NCI-H1436 treated with DMSO at 0.1 percent for 48 hours (cell line): ENCODE measurements at places on chromosomes 3 and 15.

GRCh38 chr3:184791171-184791570 lies 20.8 kb upstream of the VPS8 start:
- DNase-seq: no peak

- no peak for DNase-seq
These were observed 72.7 kb downstream of the ALDH1A2 start for GRCh38 chr15:57992761-57993355.

DNA sequence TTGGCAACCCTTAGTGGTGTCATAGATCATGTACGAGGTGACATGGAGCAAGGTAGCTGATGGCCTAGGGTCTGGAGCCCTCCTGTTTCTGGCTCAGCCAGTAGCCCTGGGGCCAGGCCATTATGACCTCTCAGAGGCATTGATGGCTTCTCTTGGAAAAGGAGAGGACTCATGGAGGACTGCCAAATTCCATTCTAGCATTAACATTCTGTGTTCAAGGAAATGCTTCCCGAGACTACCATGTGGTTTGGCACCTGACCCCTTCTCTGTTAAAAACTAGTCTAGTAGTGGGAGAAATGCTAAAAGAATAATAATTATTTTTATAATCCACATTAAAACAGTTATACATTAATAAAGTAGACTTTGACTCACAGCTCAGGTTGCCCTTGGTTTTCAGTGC lies 40.2 kb upstream of the ADAMTSL3 start:
- DNase-seq: no peak

DNA sequence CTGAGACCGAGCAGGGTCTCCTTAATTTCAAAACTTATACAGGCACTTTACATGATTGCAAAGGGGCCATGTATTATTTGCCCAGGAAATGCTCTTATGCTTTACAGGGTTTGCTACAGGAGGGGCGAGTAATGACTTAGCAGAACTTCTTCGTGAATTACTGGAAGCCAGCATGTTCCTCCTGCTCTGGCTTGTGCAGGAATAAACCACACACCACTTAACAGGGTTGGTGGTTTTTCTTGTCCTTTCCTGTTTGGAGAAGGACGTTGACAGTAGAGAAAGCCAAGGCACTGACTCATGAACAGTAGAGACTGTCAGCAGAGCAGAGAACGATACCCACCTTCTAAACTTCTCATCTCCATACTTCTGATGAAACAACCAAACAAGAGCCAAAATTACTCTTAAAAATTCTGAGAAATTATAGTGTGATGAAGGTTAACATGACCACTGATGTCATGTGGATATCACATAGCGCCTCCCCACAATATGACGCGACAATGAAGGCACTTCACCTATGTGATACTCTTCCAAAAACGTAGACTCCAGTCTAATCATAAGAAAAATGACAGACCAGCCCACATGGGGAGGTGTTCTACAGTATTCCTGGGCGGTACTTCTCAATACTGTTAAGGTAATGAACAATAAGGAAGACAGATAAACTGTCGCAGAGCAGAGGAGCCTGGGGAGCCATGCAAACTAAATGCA lies 24.7 kb upstream of the MCTP2 start:
- DNase-seq: no peak

DNA sequence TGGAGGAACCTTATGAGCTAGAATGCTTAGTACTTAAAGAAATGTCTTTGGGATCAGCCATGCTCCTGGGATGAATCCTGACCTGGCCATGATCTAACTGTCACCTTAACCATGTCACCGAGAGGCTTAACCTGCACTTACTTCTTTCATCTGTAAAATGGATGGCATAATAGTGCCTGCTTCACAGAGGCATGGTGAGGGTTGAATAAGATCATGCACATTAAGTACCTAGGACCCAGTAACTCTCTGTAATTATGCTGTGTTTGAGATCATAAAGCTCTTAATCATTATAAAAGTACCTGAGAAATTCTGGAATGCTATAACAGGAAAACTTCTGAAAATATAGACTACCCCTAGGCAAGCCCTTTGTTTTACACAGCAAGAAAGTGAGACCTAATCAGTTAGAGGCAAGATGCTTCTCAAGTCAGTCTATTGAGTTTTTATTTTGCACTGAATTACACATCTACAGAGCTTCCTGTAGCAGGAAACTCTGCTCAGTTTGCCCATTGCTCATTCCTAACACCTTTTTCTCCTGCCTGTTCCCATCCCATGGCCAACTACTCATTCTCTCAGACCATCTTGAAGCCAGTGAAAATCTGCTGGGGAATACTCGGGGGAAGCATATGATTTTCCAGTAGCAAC lies 1015.5 kb upstream of the CFAP20DC start:
- DNase-seq: no peak

DNA sequence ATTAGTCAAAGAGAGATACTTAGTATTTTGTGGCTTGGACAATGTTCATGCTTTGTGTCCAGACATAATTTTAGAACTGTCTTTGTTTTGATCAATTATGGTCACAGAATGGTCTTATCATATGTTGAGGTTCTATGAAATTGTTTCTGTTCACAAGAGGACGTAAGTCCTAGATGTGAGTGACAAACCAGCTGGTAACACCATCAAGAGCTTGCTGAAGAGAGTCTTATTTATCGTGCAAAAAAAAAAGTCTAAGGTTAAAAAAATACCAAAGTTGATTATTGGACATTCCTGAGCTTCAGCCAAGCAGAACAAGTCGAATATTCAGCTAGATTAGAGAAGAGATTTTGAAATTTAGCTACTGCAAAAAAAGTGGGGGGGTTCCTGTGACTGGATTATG lies 495.9 kb upstream of the NAALADL2 start:
- no peak for DNase-seq

- no peak for DNase-seq
These were observed 31.1 kb upstream of the SUCLG2 start for GRCh38 chr3:67685499-67685898.

DNA sequence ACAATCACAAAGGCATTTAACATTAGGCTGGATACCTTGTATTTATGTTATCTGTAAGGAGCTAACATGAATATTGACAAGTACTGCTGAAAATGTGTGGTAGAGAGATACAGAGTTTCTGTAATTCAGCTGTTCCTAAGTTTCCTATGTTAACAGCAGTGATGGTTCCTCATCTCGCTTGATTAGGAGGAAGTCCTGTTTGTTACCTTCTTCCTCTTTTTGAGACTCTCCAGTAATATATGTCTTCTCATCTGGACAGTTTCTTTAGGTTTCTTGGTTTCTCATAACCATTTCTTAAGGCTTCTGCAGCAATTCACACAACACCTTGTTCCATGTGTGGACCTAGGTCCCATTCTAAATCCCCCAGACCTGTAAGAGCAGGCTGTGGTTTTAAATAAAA lies 11.4 kb upstream of the PEX5L start:
- DNase-seq: no peak

GRCh38 chr3:188520466-188520865 lies 366.5 kb downstream of the LPP start:
- no peak for DNase-seq

DNA sequence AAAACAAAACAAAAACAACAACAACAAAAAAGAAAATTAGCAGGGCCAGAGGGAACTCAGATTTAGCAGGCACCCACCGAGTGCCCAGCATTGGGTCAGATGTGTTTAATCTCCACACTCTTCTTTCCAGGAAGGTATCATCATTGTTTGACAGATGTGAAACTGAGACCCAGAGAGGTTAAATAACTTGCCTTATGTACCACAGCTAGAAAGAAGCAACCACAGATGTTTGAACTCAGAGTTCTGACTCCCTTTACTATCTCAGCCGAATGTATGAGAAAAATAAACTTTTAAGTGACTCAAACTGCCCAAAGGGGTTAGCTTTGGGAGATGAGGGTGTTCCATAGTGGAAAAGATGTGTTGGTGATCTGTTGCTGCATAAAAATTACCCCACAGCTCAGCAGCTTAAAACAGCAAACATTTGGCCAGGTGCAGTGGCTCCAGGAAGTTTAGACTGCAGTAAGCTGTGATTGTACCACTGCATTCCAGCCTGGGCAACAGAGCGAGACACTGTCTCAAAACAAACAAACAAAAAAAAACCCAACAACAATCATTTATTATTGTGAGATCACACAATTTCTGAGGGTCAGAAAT lies 4.5 kb upstream of the RPP25 start:
- no peak for DNase-seq

DNA sequence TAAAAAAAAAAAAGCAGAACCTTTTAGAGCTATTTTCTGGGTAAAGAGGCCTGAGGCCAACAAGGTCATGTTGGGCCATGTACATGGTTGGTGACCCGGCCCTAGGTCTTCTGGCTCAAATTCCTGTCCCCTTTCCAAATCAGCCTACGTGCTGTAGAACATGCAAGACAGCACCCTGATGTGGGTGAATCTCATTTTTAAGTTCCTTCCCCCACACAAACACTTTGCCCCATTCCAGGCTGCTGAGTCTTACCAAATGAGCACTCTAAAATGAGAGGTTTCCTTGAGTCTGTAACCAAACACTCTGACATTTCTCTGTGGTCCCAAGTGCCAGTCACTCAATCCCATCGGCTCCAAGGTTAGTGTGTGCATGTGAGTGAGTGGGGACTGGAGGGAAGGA lies 9.4 kb downstream of the BCL6 start:
- DNase-seq: no peak

DNA sequence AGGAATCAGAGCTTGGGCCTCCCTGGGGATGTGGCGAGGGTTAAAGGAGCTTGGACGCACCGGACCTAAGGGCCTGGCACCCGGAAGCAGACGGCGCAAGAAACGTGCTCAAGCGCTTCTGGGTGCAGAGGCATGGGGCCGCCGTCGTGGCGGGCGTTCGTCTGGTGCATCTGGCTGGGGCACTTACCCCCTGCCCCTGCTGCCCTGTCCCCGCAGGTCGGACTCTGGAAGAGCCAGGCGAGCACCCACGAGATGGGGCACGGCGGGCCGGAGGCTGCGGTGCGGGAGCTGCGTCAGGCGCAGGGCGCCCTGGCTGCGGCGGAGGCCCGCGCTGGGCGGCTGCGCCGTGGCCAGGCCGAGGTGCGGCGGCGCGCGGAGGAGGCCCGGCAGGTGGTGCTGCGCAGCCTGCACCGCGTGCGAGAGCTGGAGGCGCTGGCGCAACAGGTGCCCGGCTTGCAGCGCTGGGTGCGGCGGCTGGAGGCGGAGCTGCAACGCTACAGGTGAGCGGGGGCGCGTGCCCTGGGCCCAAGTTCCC lies 2.5 kb downstream of the EFCC1 start:
- no peak for DNase-seq

- no peak for DNase-seq
These were observed 230.2 kb downstream of the ZNF621 start for GRCh38 chr3:40754994-40755393.

DNA sequence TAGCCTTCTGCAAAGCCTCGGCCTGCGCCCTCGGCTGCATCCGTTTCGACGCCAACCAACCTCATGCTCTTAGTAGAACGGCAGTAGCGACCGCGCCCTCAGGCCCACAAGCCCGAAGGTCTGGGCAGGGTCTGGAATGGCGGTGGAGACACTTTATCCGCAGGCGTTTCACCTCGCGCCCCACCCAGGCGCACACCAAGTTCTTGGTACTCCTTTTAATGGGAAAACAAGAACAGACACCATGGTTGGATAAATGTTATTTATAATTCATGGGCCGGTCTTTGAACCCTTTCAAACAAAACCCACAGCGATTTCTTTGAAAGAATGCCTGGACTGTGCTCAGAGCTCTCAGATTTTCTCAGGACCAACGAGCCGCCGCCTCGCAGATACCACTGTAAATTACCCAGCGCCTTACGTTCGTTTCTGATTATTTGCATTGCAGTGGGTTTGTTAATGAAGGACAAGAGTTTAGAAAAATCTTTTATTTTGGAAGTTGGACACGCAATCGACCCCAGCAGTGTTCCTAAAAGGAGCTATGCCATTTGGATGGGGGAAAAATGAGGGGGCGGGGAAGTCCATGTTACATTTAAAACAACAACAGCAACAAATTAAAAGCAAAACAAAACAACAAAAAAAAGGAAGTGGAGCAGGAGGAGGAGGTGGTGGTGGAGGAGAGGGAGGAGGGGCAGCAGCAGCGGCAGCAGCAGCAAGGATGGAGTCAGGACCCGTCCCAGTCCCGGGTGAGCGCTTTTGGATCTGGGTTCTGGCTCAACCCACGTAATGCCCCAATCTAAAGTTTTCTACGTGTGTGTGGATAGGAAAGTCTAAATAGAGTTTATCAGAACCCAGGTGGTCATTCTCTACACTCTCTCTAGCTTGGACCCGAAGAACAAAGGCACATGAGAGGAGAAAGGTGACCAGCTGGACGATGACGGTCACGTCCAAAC lies 993 bp upstream of the ISL2 start:
- DNase-seq: no peak

DNA sequence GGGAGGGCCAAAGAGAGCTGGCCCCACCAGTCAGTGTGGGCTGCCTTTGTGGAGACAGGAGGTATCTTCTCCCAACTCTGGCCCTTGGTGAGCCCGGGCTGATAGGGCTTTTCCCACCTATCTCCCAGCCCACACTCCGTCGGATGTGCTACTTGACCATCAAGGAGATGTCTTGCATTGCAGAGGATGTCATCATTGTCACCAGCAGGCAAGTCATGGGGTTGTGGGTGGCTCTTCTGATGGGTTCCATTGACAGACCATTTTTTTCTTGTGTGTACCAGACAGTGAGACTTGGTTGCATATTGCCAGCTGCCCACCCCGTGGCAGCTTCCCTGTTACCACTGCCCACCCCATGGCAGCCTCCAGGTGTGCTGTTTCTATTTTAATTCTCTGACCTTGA lies 3.3 kb downstream of the COPG1 start:
- no peak for DNase-seq

GRCh38 chr3:73234354-73235014 lies 173.0 kb downstream of the EBLN2 start:
- no peak for DNase-seq

DNA sequence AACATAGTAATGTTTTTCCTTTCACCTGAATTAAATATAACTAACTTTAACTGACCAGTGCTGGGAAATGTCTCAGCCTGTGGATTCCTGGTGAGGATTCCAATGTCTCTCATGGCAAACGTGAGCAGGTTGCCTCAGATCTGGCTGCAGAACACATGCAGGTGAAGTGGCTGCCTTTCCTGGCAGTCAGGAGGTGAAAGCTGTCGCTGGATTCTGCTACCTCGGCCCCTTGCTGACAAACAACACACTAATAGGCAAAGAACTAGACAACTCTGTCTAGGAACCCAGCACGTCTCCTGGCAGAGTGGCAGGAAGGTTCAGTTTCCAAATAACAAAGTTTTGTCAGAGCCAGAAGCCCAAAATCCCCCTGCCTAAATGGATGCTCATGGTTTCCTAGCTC lies 400.8 kb upstream of the PPP2R3A start:
- no peak for DNase-seq
